NCI-H446 treated with DMSO at 0.1 percent for 48 hours (cell line): ENCODE measurements at places on chromosomes 2 and 18.
A peak's percentile ranks its signal among the peaks of the same experiment; 100 is the strongest.

- DNase-seq, result no peak
Observed at GRCh38 chr2:196500686-196501431, 138.7 kb upstream of the CCDC150 start.

DNA sequence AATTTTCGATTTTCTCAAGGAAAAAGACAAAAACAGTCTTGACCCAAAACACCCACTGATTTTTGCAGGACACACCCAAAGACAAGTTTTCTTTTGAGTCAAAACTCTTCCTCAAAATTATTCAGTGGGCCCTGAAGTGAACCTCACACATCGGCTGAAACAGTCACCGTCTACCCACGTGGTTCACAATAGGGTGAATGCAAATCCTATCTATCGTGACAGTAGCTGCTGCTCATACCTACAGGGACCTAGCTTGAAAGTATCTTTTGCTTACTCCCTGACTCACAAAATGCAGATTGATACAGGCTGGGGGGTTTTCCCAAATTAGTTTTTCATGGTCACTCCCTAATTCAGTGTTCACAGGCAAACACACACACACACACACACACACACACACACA lies 10.7 kb upstream of the CD226 start:
- no peak for DNase-seq

- no peak for DNase-seq
Observed at GRCh38 chr18:35478520-35479435, 19.0 kb downstream of the INO80C start.

DNA sequence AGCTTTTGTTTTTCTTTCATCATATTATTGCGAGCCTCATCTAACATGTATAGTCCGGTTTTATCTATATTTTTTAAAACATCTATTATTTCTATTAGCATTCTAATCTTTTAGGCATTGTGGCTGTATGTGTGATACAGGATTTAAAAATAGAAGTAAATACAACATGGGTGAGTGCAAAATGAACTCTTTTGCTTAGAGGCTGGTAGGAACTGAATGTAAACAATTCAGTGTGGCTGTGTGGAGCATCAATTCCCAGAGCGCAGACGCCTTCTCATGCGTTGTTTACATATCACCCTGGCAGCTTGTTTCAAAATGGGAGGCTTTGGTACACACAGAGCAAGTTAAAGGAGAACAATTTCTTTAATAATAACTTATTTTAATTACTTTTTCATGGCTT lies 836 bp downstream of the DTNA start:
- DNase-seq, result no peak

GRCh38 chr2:130743278-130743677 lies 12.1 kb upstream of the AMER3 start:
- DNase-seq, result no peak

DNA sequence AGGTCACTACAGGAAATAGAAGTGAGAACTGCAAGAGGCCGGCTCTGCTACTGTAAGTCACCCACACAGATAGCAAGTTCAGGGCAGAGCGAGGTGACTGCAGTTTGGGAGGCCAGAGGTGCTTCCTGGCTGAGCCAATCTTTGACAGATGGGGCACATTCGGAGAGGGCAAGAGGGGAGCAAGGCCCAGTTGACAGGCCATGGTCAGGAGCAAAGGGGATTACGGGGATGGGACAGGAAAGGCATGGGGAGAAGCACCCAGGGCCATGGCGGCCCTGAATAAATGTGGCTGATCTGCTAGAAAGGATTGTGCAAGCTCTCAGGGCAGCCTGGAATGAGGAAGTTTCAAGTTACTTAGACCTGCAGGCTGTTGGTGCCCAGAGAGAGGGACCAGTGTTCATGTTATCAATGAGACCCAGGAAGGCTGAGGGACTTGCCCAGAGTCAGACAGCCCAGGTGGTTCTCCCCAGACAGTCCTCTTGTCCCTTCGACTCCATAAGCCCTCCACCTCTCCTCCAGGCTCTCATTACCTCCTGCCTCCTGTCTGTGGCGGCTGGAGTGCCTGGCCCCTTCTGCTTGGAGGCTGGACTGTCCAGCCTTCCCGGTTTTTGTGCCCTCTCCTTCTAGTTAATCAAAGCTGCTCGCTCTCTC lies 123.3 kb downstream of the CTIF start:
- DNase-seq, result no peak

DNA sequence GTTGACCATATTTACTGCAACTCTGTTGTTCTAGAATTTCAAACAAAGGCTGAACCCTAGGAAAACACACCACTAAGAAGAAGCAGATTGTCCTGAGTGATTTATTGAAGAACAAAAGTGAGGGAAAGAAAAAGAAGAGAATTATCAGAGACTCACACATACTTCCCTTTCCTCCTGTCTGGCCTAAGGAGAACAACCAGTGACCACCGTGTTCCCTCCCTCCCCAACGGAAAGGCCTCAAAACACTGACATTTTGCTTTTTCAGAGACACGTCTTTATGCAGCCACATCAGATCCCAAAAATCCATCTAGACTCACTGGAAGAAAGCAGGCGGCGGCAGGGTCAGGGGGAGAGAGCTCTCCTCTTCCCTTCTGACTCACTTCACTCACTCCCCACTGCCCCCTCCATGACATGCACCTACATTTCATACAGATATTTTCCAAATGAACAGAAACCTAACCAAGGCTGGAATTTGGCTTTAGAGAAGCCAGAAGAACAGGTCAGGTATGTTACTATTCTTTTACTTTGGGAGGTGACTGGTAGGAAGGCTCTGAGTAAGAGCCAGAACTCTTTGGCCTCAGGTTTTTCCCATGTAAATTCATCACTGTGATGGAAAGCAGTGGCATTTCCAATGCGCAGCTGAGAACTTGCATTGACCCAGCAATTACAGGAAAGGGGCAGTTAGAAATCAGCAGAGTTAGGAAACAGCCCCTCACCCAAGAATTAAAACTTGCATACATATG lies 169.9 kb downstream of the BCL11A start:
- no peak for DNase-seq

GRCh38 chr2:198116756-198117155 lies 312.4 kb downstream of the PLCL1 start:
- DNase-seq, result no peak

- DNase-seq, result no peak
Observed at GRCh38 chr2:8583400-8584173, 98.3 kb upstream of the ID2 start.

- no peak for DNase-seq
Observed at GRCh38 chr18:59021500-59021899, 118.2 kb upstream of the SEC11C start.

GRCh38 chr18:37364237-37364636 lies 201.4 kb downstream of the CELF4 start:
- no peak for DNase-seq

GRCh38 chr18:46555213-46555612 lies 101.8 kb downstream of the LOXHD1 start:
- no peak for DNase-seq

DNA sequence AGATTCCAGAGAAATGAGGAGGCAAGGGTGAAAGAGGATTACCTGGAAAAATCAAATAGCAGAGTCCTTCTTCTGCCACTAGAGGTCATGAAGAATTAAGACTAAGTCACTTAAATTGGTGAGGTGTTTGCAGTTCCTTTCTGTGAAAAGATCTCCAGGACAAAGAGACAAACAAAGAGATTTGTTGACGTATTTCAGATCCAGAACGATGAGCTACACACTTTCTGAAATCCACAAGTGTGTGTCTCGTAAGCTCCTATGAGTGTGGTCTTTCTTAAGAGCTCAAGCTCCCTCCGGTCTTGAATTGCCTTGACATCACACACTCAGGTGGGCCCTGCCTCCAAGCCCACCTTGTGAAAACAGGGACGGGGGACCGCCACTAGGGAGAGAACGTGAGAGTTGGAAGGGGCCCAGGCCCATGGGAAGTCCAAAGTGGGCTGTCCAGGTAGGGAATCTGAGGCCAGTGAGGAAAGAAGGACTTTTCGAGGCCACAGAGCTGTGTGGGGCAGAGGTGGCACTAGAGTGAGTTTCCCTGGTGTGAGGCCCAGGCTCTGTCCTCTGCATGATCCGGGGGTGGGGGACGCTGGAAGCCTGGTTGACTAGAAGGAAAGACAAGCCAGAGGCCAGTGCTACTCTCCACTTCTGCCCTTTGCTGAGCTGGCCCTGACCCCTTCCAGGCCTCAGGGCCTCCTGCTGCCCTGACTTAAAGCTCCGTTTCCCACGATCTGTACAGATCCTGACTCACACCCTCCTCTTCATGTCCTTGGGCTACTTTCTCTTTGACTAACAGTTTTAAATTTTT lies 168.1 kb upstream of the NCK2 start:
- peak; percentile 31 for DNase-seq

DNA sequence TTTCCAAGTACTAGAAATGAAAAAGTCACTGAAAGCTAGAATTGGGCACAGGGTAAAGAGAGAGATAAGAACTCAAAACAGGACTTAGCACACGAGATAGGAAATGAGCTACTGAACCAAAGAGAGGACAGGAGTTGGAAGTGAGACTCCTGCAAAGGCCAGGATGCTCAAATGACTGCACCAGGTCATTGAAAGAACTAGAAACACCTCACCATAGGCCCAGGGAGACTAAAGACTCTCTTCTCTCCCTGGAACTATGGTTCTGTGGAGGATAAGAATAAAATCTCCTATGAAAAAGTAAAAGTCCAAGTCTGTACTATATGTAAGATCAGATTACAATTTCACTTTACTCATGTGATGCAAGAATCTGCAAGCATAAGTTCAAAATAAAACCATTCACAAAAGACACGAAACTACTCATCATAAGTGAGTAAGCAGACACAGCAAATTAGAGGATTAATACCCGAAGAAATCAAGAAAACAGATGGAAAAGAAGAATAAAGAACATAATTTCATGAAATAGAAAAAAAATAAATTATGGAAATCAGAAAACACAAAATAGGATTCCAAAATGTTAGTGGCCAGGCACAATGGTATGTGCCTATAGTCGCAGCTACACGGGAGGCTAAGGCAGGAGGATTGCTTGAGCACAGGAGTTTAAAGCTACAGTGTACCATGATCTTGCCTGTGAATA lies 6.5 kb downstream of the NBAS start:
- DNase-seq, result no peak

DNA sequence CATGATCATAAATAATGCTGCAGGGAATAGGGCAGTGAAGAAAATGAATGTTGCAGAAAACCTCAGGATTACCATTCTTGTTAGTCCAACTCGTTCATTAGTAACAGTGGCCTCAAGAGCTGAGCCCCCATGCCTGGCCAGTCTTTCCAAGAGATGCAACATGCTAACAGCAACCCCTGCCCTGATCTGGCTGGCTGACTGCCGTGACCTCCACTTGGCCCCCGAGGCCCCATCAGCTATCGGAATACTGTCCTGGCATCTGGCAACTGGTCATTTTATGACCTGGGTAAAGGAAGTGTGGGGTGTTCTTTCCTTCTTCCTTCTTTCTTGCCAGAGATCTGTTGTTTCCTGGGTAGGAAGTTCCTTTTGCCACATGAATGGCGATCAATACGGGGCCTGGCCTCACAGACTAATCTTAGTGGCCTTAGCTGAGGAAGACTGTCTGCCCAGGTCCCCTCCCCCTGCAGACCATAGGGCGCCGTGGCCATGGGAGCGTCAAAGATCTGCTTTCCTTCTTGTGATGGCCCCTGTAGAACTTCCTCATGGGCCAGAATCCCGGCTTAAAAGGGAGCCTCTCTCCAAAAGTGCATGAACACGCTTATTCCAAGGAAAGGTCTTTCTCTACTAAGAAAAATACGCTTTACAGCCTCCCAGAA lies 10.6 kb upstream of the TRABD2A start:
- no peak for DNase-seq
